Urinary bladder (tissue), 4 donors: ENCODE measurements at places on chromosomes 1 and 21.

GRCh38 chr1:24551960-24552571, 3.8 kb upstream of the NCMAP start:
- DNase-seq: peak; percentile 82

- DNase-seq: no peak
Measured at GRCh38 chr1:14663773-14664172, 65.3 kb downstream of the KAZN start.

GRCh38 chr1:35324486-35324885, 56.0 kb downstream of the ZMYM4 start:
- no peak for DNase-seq

- no peak for DNase-seq
Measured at GRCh38 chr1:228084797-228085196, 2.3 kb downstream of the ARF1 start.

DNA sequence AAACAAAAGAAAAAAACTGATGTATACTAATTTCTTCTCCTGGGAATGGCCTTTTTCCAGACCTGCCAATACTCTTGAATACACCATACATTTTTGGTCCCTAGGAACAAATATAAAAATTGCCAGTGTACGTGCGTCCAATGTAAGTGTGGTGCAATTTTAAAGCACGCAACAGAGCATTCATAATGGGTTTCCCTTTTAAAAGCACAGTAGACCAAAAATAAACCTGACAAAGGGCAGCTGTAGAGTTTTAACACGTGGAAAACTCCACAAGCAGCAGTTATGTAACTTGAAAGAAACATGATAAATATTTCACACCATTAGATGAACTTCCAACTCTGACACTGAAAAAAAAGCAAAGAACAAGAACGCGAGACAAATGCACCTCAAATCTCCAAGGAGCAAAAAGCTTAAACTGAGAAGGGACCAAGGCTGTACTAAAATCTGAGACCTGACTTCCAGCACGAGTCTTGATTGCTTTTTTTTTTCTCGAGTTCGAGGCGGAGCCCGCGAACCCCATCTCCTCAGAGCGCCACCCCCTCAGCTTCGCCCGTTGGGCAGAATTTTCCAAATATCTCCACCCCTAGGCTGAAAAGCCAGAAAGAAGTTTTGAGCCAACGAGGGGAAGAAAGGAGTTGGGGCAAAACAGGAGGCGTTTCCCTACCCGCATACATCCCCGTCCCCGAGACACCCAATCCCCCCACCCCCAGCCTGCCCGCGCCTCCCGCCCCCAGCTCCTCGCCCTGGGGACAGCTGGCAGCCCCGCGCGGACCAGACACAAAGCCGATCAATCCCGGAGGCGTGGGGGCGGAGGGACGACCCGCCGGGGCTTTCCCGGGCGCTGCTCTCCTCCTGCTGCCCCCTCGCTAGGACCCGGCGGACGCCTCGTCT, at the start of gene JAM2:
JAM2 (plus strand) TSS at position 599 of the 891 bp plus-strand sequence. CDS start 564 bp downstream, outside the sequence.
- DNase-seq: no peak
